Cortex of kidney (tissue), 1 donor: ENCODE measurements at places on chromosomes 3 and 15.

- DNase-seq: no peak
Measured at GRCh38 chr15:31551323-31551722, 224.7 kb downstream of the KLF13 start.

DNA sequence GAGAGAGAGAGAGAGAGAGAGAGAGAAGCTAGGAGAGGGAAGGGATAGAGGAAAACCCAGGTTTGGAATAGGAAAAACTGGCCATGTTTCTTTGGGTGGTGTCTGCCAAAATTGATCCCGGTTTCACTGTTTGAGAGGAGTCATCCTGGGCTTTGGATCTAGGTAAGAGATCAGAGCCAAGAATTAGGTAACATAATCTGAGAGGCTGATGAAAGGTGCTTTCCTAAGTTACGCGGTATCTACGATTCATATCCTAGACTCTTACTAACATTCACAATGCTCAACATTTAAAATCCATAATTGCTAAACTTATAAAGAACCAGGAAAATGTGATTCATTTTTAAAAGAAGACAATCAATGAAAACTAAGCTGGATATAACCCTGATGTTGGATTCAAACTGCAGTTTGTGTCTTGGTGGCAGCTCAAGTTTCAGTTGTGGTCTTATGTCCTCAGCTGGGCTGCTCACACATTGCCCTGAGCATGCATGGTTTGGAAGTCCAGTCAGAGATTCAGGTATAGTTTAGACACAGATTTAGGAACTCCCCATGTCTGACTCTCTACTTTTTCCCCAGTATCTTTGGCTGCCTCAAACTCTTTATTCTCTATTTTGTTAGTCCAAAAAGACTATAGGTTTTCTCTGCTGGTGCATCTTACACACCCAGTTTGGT lies 42.5 kb upstream of the FMN1 start:
- no peak for DNase-seq

- no peak for DNase-seq
Measured at GRCh38 chr15:25481208-25481859, 42.5 kb upstream of the UBE3A start.

DNA sequence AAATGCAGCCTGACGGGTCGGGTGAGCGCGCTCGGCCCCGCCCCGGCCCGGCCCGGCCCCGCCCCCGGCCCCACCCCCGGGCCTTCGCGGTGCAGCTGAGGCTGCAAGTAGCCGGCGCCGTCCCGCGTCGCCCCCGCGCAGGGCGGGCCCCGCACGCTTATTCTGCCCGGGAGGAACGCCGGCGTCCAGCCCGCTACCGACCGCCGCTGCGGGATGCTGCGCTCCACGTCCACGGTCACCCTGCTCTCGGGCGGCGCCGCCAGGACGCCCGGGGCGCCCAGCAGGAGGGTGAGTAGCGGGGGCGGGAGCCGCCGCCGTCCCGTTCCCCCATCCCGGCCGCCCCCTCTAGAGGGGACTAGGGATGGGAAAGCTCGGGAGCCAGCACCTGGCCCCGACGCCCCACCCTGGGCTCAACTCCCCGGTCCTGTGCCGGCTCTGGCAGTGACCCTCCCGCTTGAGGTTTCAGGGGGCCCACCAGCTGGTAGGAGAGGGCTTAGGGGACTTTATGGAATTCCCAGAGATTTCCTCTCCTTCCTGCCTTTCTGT lies at the start of gene MYZAP:
Gene MYZAP, plus strand, starts transcription at position 83 of the 546 bp plus-strand sequence. Its CDS starts 131 bp downstream, at position 214.
- no peak for DNase-seq

GRCh38 chr3:167785790-167786189 lies 50.3 kb downstream of the SERPINI1 start:
- DNase-seq: no peak

DNA sequence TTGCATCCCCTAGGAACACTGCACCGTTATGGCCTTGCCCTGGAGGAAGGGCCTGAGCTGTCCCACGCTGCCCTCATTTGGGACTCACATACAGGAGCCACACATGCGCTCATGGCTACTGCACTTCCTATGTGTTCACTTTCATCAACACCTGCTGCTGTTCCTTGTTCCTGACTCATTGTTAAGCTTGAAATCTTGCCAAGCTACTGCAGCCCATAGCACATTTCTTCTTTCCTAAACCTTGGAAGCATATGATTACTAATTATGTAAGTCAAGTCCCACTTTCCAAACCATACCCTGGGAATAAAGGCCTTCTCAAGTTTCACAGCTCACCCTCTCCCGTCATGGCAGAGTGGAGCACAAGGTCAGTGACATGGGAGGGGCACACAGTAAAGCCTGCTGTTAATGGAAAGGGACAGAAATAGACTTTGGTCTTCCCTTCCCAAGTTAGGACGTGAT lies 307.9 kb downstream of the CLSTN2 start:
- DNase-seq: no peak

- no peak for DNase-seq
Measured at GRCh38 chr3:63945558-63946096, 33.4 kb upstream of the SCAANT1 start.

GRCh38 chr15:83207009-83207659 lies 489 bp downstream of the HDGFL3 start:
- no peak for DNase-seq

DNA sequence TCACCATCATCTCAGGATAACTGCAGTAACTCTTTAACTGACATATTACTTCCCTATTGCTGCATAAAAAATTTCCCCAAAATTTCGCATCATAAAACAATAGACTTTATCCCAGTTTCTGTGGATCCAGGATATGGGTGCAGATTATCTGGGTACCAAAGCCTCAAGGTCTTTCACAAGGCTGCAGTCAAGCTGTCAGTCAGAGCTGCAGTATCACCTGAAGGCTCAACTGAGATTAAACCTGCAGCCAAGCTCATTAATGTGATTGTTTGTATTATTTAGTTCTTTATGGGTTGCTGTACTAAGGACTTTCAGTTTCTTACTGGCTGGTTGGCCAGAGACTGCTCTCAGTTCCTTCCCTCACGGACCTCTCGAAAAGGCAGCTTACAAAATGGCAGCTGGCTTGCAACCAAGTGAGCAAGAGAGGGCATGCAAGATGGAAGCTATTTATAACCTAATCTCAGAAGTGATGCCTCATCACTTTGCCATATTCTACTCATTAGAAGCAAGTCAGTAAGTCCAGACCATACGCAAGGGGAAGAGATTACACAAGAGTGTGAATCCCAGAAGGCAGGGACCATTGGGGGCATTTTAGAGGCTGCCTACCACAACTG lies 54.9 kb downstream of the DCUN1D1 start:
- no peak for DNase-seq

GRCh38 chr3:78497767-78498166 lies 1270.0 kb downstream of the ROBO1 start:
- DNase-seq: no peak

DNA sequence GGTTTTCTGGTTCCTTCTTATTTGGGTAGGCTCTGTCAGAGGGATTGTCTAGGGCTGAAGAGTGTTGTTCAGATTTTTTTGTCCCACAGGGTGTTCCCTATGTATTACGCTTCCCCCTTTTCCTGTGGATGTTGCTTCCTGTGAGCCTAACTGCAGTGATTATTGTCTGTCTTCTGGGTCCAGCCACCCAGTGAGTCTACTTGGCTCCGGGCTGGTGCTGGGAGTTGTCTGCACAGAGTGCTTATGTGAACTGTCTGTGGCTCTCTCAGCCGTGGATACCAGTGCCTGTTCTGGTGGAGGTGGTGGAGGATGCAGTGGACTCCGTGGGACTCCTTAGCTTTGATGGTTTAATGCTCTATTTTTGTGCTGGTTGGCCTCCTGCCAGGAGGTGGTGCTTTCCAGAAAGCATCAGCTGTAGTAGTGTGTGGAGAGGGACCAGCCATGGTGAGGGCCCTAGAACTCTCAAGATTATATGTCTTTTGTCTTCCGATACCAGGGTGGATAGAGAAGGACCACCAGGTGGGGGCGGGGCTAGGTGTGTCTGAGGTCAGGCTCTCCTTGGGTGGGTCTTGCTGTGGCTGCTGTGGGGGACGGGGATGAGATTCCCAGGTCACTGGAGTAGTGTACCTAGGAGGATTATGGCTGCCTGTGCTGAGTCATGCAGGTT lies 53.8 kb downstream of the CCDC66 start:
- DNase-seq: no peak

GRCh38 chr3:66144568-66145407 lies 76.0 kb upstream of the SLC25A26 start:
- DNase-seq: no peak

- DNase-seq: no peak
Measured at GRCh38 chr15:83435202-83435601, 11.9 kb upstream of the SH3GL3 start.

DNA sequence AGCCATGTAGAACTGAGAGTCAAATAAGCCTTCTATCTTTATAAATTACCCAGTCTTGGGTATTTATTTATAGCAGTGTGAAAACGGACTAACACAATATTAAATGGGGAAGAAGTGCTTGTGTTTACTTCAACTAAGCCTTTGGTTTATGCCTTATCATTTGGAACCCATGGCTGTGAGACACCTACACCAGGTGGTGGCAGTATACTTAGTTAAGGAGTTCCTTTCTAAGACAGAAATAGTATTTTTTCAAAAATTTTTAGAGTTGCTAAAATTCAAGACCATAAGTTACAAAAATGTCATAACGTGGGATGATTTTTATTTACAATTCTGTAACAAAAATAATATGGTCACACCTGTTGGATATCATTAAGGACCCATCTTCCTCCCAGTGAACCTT lies 354.5 kb upstream of the SOX14 start:
- DNase-seq: no peak

- no peak for DNase-seq
Measured at GRCh38 chr3:164641071-164641470, 437.2 kb downstream of the SI start.

GRCh38 chr3:15647611-15648167 lies 46.1 kb downstream of the BTD start:
- no peak for DNase-seq

- DNase-seq: no peak
Measured at GRCh38 chr3:158109295-158109803, 540 bp upstream of the RSRC1 start.

DNA sequence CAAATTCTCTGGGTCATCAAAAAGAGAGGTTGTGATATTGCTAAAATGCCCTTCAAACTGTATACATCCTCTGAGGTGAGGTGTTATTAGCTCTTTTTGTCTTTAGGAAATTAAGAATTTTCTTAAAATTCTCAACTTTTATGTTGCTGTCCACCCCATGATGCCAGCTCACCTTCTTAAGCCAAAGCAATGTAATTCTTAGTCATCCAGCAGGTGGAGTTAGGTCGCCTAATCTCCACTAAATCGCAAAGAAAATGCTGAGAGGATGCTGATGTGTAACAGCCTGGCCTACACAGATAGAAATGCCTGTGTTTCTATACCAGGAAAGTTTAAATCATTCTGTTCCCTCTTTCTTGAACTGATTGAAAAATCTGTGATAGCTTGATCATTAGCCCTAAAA lies 770.2 kb upstream of the ALCAM start:
- DNase-seq: no peak

DNA sequence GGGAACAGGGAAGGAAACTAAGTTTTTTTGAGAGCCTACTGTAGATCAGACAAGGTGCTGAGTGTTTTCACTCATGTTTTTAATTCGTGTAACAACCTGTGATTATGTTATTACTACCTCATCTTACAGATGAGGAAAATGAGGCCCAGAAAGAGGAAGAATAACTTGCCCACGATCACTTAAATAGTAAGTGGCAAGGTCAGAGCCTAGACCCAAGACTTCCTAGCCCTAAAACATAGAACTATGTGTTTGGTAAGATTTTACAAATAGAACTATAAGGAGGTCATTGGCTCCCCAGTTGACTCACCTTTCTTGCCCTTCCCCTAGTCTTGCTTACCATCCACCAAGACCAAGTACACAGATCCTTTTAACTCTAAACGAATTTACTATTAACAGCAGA lies 13.7 kb downstream of the SENP8 start:
- DNase-seq: no peak

DNA sequence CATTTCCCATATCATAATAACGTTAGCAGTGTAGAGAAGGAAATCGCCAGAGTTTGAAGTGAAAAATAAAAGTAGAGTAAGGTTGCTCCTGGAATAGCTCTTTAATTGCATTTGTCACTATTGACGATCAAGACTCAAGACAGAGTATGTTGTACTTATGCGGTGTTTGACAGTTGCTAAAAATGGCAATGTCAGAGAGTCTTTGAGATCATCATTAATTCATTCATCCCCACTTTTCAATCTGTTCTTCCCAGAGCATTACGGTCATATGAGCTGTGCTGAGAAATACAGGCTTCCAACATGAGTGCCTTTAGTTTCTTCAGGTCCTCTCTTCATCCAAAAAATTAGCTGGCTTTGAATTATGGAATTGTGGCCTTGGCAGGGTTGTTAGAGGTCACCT lies 173.8 kb upstream of the CHRM5 start:
- DNase-seq: no peak

DNA sequence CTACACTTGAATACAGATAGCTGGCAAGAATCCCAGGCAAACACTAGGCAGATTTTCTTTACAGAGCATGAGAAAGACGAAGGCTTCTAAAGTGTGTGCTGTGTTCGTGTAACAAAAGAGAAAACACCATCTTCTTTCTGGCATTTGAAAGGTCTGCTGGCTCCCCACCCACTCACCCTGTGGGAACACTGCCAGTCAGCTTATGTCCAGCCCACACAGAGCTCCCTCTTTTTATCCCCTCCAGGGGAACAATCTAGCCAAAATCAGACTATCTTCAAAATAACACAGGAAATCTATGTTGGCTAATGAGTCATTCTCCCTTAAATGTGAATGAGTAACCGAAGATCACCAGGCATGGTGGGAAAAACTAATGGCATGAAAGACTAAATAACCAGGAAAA lies 45.6 kb upstream of the PAQR5 start:
- DNase-seq: no peak

DNA sequence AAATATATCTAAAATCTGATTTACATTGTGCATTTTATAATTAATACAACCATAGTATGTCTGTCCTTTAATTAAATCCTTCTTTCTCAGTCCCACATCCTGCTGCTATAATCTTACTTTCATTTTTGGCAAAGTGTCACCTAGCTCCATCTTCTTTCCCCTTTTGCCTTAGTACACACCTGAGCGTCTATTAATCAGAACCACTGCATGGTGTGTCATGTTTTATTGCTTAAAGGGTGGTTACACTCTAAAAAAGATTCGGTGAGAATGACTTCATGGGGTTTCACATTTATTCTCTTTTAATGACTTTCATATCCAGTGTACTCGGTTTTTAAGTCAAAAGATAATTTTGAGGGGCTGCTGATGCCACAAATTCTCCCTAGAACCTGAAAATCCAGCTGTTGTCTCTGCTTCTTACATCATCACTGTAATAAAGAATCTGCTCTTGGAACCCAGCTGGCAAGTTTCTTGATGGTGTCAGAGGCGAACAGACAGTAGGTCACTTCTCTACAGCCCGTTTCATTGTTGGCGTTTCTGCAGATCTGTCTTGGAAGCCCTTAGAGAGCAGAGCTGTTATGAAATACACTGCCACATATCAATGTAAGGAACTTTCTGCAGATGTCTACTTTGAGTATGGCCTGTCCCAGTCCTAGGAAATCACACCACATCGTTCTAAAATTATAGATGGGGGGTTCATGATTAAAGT lies 99.7 kb downstream of the TIGIT start:
- no peak for DNase-seq

DNA sequence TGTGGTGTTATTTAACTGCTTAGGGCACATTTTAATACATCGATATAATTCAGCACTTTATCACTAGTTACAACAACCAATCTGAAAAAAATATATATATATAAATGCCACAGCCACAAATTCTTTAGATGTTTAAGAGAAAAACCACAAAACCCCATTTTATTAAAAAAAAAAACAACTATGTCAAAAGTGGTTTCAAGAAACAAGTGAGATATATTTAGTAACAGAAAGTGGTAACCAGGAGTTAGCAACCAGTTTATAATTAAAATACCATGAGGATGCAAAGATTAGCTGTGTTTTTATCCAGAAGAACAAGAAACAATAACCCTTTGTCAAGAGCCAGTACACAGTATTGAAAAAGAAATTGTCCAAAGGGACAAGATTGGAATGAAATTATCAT lies 14.8 kb upstream of the DIPK2A start:
- DNase-seq: no peak
